ENCODE measurements at places on chromosomes 4 and X. TPM values are rescaled to one million over a fixed set of nuclear protein-coding genes. Genes with fewer than 3 reads are reported as not detected.

The S100G gene
- not detected for total RNA-seq

The AASDH gene
- total RNA-seq: 6.4 TPM

The STK32B gene
- 0.59 TPM for total RNA-seq

The BMPR1B gene
- under 0.01 TPM for total RNA-seq

The TBC1D8B gene
- total RNA-seq: 4.5 TPM

The TLR1 gene
- total RNA-seq: 0.84 TPM

The CDKL2 gene
- total RNA-seq: 0.84 TPM

The PAK3 gene
- total RNA-seq: 0.17 TPM

The PLXNB3 gene
- total RNA-seq: 5.8 TPM

The STBD1 gene
- total RNA-seq: 3.7 TPM

The SH3TC1 gene
- total RNA-seq: 3.5 TPM

The MAGEC2 gene
- not detected for total RNA-seq

The SPATA4 gene
- total RNA-seq: 0.17 TPM

The VCX3A gene
- total RNA-seq: not detected

The IL2 gene
- not detected for total RNA-seq

The BEND2 gene
- total RNA-seq: not detected

The CLDN24 gene
- not detected for total RNA-seq

The CYTL1 gene
- 1.5 TPM for total RNA-seq

The AVPR2 gene
- 0.50 TPM for total RNA-seq

The RBM46 gene
- not detected for total RNA-seq

The SAGE1 gene
- not detected for total RNA-seq

The UGT2A1 gene
- not detected for total RNA-seq

The SLC34A2 gene
- not detected for total RNA-seq

The FMR1NB gene
- total RNA-seq: not detected

The XAGE2 gene
- total RNA-seq: not detected

The RBPJ gene
- 54.3 TPM for total RNA-seq

All from bronchus fibroblast of lung (primary cell).